H54 (cell line): ENCODE measurements at places on chromosomes 3 and 15.

- DNase-seq = no peak
These were observed 70.5 kb downstream of the CHST2 start for GRCh38 chr3:143190101-143190500.

DNA sequence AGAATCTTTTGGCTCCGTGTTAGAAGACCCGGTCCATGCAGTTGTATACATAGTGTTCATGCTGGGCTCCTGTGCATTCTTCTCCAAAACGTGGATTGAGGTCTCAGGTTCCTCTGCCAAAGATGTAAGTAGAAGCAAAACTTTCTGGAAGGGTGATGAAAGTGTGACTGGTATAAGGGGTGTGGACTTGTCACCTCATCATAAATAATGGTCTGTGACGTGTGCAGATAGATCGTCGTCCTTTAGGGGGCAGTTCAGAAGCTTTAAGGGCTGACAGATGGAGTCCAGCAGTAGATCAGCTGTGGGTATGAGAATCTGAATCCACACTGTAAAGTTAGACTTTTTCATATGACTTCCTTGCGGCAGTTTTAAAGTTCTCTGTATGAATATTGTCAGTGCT lies 15.3 kb downstream of the SEC61A1 start:
- no peak for DNase-seq

DNA sequence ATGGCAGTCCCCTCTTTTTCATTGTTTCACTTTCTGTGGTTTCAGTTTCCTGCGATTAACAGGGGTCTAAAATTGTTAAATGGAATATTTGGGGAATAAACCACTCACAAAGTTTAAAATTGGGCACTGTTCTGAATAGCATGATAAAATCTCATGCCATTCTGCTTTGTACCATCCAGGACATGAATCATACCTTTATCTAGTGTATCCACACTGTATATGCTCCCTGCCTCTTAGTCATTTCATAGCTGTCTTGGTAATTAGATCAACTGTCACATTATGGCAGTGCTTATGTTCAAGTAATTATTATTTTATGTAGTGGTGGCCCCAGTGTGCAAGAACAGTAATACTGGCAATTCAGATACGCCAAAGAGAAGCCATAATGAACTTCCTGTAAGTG lies 734.5 kb downstream of the ZPLD1 start:
- DNase-seq = no peak

GRCh38 chr3:66406163-66406562 lies 94.7 kb downstream of the LRIG1 start:
- DNase-seq = no peak

DNA sequence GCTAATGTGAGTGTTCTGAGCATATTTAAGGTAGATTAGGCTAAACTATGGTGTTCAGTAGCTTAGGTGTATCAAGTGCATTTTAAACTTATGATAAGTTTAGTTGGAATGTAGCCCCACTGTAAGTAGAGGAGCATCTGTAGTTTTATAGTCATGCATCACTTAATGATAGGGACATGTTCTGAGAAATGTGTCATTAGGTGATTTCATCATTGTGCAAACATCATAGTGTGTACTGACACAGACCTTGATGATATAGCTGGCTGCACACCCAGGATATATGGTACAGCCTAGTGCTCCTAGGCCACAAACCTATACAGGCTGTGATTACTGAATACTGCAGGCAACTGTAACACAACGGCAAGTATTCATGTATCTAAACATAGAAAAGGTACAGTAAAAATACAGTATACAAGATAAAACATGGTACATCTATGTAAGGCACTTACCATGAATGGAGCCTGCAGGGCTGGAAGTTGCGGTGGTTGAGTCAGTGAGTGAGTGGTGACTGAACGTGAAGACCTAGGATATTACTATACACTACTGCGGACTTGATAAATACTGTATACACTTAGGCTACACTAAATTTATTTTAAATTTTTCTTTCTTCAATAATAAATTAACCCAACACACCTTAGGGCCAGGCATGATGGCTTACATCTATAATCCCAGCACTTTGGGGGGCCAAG lies 17.9 kb downstream of the DNAH1 start:
- no peak for DNase-seq

- no peak for DNase-seq
These were observed 43.8 kb downstream of the HRH1 start for GRCh38 chr3:11198070-11198469.

GRCh38 chr15:50330921-50331320 lies 24.1 kb downstream of the GABPB1 start:
- no peak for DNase-seq

GRCh38 chr3:48015431-48016180 lies 610 bp downstream of the MAP4 start:
- DNase-seq = no peak

- DNase-seq = no peak
These were observed 46.8 kb downstream of the CYP11A1 start for GRCh38 chr15:74320352-74321247.

- DNase-seq = no peak
These were observed 297.8 kb downstream of the EPHA3 start for GRCh38 chr3:89405176-89405575.
